Motor neuron (in vitro differentiated cells): ENCODE measurements at places on chromosomes 7 and 10. TPM values are rescaled to one million over a fixed set of nuclear protein-coding genes. Genes with fewer than 3 reads are reported as not detected.

DNA sequence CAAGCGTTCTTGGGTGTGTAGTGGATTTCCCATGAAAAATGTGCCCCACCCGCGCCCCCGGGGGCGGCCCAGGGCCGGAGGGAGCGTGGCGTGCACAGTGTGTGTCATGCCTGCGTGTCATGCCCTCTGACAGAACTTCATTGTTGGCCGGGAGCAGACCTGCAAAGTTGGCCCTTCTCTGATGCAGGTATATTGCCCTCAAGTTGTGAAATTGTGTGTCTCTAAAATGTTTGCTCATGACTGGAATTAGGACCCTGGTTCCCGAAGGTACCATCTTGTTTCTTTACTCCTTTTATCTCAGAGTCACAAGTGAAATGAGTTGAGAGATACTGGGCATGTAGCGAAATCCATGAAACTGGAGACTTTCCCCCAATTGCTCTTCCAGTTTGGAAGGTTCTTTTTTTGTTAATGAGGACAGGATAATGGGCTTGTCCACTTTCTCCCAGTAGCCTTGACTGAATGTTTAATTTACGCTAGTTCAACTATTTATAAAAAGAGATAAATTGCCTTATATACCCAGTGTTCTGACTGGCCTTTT is 26.2 kb downstream of the ADK start:
- ATAC-seq: peak; percentile 4

- no peak for ATAC-seq
These were observed 45.3 kb upstream of the PIK3AP1 start for GRCh38 chr10:96765406-96766240.

- no peak for ATAC-seq
These were observed 143.2 kb downstream of the GRK5 start for GRCh38 chr10:119350502-119351097.

GRCh38 chr7:41747961-41748360 is 45.1 kb upstream of the INHBA start:
- ATAC-seq: no peak

GRCh38 chr10:14374745-14375445 is 44.2 kb upstream of the FRMD4A start:
- no peak for ATAC-seq

GRCh38 chr10:9294865-9295264 is 1240.4 kb downstream of the GATA3 start:
- ATAC-seq: no peak

Gene GTF2IRD1
- total RNA-seq: 22.3 and 22.9 TPM in 2 replicates

GRCh38 chr7:18390535-18390907 is 105.0 kb upstream of the HDAC9 start:
- no peak for ATAC-seq

Gene FGFR2
- 38.7 and 43.6 TPM in 2 replicates for total RNA-seq

Gene WNT8B
- total RNA-seq: not detected in 2 replicates

- no peak for ATAC-seq
These were observed 32.7 kb downstream of the MEST start for GRCh38 chr7:130524628-130525027.

GRCh38 chr7:126535176-126535575 is 717.6 kb downstream of the GRM8 start:
- no peak for ATAC-seq

- no peak for ATAC-seq
These were observed 16.6 kb upstream of the PDGFA start for GRCh38 chr7:536231-536630.

DNA sequence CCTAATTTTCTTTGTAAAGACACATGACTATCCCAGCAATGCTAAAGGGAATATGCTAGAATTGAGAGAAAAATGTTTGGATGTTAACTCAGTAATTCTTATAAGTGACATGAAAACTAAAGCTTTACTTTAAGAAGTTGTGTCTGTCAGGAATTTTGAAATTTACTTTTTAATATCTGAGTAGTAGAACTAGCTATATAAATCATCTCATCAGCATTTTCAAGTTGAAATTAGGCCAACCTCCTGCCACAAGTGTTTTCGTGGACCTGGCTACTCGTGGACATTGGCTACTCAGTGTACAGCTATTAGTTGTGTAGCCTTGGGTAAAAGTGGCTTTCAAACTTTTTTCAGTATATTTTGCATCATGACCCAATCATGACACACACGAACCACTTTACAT is 70.5 kb downstream of the ADD3 start:
- ATAC-seq: no peak

Gene AKR1D1
- total RNA-seq: 0.05 TPM in 1 of 2 replicates, not detected in the other
